Osteoblast (primary cell): ENCODE measurements at places on chromosomes 6 and 20.

GRCh38 chr6:33124947-33125346 lies 49.2 kb downstream of the HLA-DPB1 start:
- no peak for DNase-seq

DNA sequence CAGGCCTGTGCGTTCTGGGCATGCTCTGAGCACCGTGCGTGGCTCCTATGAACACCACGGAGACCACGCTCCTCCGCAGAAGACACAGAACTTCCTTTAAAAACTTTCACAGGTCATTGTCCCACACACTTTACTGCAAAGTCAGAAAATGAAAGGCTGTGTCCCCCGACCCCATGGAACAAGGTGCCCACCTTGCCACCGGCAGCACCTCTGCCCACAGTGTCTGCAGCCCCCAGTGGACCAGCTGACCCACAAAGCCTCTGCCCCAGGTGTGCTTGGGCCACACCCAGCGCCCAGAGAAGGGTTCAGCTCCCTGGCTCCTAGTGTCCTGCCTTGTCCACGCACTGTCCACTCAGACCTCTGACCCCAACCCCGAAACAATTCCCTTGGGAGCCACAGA lies 8.7 kb downstream of the TAF4 start:
- no peak for DNase-seq

- DNase-seq: no peak
Measured at GRCh38 chr20:8291873-8292272, 159.8 kb downstream of the PLCB1 start.

DNA sequence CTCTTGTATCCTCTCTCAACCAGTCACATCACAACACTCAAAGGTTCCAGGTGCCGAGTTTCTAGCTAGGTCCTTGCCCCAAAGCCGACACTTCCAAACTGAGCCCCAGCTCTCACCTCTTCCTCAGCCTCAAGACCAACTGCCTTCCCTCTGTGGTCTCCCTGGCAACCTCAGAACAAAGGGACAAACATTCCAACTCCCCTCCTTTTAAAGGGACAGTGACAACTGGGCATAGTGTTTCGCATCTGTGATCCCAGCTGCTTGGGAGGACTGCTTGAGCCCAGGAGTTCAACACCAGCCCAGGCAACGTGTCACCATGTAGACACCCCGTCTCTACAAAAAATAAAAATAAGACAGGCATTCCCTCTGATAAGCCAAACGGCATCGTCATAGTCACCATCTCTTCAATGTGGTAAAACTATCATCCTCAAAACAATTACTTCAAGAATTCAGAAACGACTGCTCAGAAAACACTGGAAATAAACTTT lies 11.3 kb downstream of the DIDO1 start:
- peak; percentile 89 for DNase-seq

DNA sequence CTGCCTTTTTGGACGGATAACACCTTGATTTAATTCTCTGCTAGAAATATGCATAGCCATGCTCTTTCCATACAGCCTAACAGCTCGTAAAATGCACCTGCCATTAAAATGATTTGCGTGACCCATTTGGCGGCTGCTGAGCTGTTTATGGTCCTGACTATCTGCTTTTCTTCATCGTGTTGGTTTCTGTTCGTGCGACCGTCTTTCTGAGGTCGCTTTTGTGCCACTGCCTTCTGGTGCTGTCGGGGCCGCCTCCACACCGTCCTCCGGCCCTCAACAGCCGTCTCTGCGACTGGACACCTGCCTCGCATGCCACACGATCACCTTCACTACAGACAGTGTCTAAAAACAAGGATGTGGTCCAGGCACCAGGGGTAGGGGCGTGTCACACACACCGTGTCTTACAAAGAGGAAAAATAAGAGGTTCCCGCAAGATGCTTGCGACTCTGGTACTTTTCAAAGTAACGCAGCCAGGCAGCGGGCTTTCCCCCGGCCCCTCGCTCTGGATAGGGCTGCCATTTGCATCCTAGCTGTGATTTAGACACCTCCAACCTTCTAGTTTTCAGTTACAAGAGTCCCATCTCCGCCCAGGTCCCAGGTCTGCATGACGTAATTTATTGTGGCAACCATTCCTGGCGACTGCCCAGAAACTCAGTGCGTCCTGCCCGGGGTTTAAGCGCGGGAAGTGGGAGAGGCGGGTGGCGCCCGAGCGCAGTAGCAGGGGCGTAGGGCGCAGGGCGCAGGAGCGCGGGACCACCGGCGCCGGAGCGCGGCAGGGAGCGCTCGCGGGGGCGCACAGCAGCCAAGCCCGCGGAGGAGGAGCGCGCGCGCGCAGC lies at the start of gene STMND1:
TSS of gene STMND1 (plus strand) at position 629 of the 836 bp plus-strand sequence. CDS start 208 bp downstream, outside the sequence.
- DNase-seq: no peak

- DNase-seq: peak; percentile 62
Measured at GRCh38 chr6:4291453-4292403, 156.4 kb upstream of the ECI2 start.

GRCh38 chr6:88167352-88167937 lies 1.3 kb upstream of the CNR1 start:
- peak; percentile 69 for DNase-seq

DNA sequence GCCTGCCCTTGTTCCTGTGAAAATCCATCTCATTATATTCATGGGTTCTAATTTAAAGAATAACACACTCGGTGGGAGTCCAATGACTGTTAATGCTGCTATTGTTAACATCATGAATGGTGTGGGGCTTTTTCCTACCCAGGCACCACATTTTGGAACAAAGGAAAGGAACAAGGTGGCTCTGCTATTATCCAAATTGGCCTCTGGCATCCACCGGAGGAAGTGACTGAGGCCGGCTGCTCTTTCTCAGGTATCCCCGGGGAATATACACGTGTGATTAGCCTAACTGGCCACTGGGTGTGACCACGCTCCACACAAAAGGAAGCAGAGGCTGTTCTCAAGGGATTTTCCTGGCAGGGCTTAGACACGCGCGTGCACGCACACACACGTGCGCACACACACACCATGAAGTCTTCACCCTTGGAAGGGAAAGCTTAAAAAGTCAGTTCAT lies 601.2 kb upstream of the ARID1B start:
- DNase-seq: peak; percentile 27

DNA sequence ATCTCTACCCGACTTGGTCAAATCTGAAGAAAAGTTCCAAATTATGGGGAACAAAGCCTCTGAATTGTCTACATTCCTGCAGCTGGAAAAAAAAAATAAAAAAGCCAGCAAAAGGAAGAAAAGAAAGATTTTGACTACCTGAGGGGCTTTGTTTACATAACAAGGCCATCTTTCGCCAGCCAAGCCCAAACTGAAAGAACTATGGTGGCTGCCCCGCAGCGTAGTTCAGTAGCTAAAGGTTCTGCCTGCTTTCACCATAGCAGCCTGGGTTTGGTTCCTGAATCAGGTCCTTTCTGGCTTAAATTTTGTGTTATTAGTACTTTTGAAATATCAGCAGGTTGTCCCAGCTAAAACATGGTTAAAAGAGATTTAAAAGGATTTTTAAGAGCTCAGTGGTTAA lies 35.4 kb downstream of the ZNF133 start:
- no peak for DNase-seq

- no peak for DNase-seq
Measured at GRCh38 chr20:23156842-23157423, 70.8 kb upstream of the CD93 start.

GRCh38 chr6:33577106-33577535 lies 3.0 kb downstream of the BAK1 start:
- peak; percentile 82 for DNase-seq

DNA sequence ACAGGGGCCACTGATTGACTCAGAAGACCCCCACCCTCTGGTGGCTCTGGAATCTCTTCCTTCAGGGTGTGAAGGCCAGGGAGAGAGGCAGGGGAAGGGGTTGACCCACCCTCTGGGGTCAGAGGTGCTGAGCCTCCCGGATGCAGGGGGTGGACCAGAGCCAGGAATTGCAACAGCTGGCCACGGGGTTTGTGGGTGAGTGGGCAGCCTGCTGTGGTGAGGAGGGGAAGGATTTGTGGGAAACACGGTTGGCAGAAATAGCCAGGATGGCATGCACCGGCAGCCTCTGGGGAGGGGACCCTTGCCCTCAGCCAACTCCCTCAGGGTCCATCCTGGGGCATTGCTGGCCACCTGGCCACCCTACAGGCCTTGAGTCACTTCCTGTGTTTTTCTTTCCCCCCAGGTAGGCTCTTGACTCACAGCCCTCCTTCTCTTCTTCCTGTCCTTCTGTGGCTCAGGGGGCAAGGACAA lies 92.8 kb downstream of the MRPL14 start:
- DNase-seq: peak; percentile 19

DNA sequence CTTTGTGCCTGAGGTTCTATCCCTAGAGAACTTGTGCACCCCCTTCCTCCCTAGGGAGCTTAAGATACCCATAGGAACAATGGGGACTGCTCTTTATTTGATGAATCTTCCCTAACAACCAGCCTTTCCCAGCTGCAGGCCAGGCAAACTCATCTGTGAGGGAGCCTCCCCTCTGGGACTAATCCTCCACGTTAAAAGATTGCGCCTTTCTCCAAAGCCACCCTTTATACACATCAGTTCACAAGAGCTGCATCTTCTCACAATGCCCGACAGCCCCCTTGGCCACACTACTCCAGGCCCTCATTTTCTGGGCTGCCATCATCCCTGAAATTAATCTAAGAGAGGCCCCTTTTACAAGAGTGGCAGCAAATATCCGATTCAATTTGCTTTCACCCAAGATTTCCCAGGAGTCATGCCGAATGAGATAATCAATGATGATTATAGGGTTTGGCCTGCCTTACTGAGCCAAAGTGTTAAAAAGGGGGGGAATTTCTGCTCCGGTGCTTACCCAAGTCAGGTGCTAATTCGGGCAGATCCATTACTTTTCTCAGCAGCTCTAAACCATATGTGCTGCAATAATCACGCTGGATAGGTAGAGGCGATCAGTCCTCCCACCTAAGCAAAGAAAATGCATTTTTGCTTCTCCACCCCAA lies 336.5 kb downstream of the KIF16B start:
- no peak for DNase-seq

DNA sequence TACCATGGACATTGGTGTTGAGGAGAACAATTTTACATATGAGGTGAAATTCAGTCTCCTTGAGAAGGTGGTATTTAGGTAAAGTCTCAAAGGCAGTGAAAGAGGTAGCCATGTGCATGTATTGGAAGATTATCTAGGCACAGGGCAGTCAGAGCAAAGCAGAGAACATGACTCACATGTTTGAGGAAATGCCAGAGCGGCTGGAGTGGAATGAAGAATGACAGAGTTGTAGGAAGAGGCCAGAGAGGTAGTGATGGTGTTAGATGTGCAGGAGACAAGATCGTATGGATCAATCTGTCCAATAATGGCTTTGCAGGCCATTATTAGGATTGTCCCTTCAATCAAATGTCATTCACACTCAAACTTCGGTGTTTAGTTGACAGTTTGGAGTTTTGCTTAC lies 449.4 kb upstream of the PTCHD4 start:
- DNase-seq: no peak
